ENCODE measurements at places on chromosomes 12 and 14.

- no peak for DNase-seq
These were observed 357.7 kb upstream of the SOX5 start for GRCh38 chr12:24307153-24307552.

- no peak for DNase-seq
These were observed 39.5 kb downstream of the GALNT16 start for GRCh38 chr14:69299286-69300035.

DNA sequence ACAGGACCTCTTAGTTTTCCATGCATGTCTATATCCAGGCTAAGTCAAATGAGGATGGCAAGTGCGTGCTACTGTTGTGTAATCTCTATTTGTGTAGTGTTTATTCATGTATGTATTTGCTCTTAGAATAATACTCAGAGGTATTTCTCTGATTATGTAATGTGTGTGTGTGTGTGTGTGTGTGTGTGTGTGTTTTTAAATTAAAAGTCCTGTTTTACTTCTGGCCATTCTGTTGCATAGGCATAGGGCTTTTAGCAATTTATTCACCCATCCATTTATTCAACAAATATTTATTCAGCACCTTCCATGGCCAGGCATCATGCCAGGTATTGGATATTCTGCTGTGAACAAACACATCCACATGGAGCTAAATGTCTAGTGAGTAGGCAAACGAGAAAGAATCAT, 63.5 kb downstream of the PELI2 start:
- no peak for DNase-seq

DNA sequence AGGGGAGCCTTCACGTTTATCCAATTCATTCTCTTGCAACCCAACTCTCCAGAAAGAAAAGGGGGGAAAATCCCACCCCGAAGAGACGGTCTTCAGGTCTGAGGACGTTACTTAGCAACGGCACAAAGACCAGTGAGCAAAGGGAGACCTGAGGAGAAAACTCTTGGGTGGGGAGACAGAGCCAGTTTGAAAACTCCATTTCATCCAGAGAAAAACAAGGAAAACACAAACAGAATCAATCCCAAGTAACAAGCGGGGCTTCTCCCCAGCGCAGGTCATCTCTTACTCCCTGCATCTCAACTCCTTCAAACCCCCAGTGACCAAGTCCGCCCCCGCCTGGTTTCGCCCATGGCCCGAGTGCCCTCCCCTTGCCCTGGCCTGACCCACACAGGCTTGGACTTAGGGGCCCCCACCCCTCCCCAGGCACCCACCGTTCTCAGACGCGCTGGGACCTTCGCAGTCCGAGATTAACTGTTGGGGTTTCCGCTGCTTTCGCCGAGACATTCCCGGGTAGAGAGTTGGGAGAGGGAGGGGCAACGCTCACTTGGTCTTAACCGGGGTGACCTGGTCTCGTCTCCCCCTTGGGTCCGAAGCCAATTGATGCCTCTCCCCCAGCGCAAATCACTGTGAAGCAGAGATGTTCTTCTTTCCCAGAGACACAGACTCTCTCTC, 10.4 kb upstream of the SALL2 start:
- peak; percentile 76 for DNase-seq

DNA sequence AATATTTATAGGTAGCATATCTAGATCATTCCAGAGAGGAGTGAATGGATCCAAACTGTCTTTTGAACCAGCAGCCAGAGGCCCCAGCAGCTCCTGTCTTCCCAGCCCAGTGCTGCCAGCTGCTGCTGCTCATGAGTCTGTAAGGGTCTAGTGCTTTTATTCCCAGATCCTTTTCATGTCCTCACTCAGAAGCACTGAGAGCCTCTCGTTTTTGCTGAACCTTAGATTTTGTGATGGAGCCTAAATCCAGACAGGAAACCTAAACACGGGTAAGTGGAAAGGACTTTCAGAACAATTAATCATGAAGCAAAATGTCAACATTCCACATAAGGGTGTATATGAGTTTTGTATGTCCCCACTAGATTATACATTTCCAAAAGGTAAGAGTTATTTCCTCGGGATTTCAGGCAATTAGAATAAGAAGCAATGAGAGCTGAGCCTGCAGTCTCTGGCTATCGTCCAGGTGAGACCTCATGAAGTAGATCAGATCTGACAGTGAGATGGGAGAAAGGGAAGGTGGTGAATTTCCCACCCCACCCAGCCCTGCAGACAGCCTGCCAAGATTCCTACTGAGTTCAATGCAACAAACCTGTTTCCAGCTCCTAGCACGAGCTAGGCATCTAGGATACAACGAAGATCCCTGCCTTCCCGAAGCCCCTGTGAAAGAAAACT, 84.4 kb downstream of the NINJ2 start:
- DNase-seq, result peak; percentile 39
